ENCODE measurements at places on chromosomes 1 and 21.

DNA sequence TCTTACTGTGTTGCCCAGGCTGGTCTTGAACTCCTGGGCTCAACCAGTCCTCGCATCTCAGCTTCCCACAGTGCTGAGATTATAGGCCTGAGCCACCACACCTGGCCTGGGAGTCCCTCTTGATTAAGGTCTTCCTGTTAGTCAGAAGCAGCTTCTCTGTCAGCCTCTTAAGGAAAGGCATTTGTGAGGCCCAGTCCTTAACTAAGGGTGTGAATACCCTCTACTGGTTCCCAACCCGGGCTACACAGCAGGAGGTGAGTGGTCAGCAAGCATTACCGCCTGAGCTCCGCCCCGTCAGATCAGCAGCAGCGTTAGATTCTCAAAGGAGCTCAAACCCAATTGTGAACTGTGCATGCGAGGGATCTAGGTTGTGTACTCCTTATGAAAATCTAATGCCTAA is 117.2 kb downstream of the DYRK1A start:
- no peak for DNase-seq

DNA sequence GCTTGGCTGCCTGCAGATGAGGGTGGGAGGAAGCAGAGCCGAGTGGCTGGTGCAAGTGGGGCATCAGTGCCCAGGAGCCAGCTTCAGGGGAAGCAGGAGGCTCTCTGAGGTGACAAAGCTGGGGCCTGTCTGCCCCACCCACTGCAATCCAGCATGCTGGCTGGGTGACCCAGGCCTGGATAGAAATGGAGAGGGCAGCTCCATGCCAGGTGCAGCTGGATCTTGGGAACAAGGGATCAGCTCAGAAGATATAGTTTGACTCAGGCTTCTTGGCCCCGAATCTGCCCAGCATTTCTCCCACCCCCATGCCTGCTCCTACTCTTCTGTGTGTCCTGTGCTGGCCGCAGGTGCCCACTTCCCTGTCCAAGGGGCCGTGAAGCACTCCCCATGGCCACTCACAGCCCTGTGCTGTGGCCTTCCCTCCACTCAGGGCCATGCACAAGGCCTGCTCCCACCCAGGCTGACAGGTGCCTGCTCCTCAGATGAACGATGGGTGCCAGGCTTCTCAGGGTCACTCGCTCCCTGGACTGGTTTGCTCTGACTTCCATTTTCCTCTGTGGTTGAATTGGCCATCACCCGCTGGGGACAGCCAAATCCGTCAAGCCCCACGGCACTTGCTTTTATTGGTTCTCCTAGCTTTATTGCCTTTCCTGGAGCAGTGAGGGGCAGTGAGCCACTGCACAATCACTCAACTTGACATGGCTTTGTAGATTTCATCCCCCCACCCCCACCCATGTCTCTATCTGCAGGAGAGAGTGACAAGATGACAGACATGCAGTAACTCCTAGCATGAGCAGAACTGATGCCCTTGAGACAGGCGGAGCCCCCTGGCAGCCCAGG is 174.8 kb upstream of the VAMP3 start:
- DNase-seq = no peak

DNA sequence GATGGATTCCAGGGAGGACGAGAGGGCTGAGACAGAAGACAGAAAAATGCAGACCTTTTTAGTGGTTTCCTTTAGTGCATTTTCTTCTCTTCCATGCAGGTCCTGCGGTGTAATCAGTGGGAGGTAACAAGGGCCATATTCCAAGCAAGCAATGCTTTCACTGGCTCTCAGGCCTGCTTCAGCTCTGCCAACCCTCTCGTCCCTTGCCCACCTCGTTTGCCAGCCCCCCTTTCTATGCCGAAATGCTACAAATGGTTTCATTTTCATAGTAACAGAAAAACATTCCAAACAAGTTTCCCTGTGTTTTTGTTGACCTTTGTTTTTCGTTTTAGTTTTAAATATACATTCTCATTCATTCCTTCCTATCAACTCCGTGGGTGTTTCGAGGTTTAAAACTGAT is 443.1 kb downstream of the TTLL7 start:
- no peak for DNase-seq

GRCh38 chr1:94303005-94303404 is 65.6 kb upstream of the ARHGAP29 start:
- DNase-seq = no peak

GRCh38 chr1:235021321-235021720 is 107.3 kb downstream of the TOMM20 start:
- DNase-seq = no peak

GRCh38 chr21:37800456-37801061 is 115.7 kb downstream of the KCNJ6 start:
- no peak for DNase-seq

GRCh38 chr1:208979776-208980175 is 603.7 kb upstream of the CAMK1G start:
- no peak for DNase-seq

- DNase-seq = no peak
These were observed 88.2 kb downstream of the NTPCR start for GRCh38 chr1:233038581-233038980.
